ENCODE measurements at places on chromosomes 12 and 14.

DNA sequence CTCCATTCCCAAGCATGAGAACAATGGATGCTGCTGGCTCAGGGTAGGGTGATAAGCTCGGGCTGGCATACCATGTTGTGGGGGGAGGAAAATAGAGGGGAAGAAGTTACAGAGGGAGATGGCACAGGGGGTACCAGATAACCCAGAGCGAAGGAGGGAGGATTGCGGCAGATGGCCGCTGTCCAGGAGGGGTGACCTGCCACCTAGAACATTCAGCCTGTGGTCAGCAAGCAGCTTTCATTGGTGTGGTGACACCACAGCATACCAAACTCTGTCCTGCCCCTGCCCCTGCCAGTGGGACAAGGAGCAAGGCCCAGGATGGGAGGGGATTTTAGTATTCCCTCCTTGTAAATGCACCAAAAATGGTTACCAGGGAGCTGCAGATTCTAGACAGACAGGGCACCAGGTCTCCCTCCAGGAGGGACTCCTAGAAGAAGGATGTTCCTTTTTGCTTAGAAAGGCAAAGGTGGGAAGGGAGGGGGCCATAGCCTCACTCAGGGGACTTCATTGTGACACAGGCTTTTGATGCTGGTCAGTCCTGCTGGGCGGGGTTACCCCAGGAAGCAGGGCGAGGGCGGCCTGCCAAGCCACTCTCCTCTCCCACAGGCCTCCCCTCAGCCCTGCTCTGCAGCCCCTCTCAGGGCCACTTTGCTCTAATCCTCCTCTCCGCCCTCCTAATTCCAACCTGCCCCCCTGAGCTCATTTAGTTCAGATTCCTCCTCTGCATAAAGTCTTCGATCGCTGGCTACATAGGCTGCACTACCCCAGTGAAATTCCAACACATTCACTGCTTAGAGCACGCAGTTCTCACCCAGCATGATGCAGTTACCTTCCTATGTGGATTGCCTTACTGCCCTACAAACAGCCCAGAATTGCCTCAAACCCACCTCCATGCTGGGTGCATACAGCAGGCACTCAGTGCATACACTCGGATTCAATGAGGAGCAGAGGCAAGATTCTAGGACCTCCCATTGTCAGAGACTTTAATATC is 36.0 kb upstream of the PLEKHG6 start:
- DNase-seq = no peak

DNA sequence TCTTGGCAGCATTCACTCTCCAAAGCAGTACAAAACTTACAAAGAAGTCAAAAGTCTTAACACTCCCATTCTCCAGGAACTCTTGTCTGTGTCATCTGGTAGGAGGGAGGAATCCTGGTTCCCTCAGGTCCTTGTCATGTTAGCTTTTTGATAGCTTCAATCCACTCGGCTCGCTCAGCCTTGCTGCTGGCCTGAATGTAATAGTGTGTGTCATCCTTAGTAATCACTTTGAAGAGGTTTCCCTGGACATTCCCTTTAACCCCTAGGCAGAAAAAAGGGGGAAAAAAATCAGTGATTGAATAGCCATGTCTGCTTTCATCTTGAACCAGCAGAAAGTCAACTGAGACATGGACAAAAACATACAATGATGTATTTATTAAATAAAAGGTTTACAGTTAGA is 24.8 kb downstream of the PLEK2 start:
- no peak for DNase-seq

- DNase-seq = no peak
Observed at GRCh38 chr14:75968456-75968855, 13.3 kb downstream of the TGFB3 start.

DNA sequence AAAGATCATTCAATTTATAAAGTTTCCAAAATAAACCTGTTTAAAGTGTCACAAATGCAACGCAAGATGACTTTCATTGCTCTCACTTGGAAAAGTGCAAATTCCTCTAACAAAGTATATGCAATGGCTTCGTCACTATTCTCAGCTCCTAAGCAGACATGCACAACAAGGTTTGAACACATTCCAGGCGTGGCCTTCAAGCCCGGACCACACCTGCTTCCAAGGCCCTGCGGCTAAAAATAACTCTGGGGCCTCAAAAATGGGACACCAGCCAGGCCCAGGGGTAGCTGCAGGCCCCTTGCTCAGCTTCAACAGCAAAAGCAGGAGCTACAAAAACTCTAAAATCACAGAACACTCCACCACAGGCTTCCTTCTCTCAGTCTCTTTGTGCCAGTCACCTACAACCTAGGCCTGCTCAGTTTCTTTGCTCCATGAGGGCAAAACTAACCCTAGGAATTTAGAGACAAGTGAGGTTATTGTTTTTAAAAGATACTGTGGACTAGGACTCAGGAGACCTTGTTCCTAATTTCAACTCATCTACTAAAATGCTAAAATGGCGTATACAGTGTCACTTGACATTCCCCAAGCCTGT is 29.3 kb downstream of the DUSP16 start:
- DNase-seq = no peak

DNA sequence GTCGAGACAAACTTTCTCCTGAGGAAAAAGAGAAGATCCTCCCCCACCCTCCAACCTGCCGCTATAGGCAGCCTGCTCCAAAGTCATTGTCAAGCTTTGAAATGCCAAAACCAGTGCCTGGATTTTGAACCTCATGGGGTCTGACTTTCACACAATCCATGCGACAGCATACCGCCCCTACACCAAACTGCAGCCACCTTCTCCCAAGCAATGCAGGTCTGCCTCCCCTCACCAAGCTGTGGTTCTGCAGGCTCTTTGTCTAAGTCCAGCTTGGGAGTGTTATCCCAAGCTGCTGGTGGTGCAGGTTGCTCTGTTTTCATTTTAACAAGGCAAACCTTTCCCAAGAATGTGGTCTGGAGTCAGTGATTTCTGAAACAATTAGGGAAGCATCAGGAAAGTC is 12.4 kb downstream of the TBX5 start:
- no peak for DNase-seq

- no peak for DNase-seq
Observed at GRCh38 chr12:93785249-93786010, 108.3 kb downstream of the CRADD start.

DNA sequence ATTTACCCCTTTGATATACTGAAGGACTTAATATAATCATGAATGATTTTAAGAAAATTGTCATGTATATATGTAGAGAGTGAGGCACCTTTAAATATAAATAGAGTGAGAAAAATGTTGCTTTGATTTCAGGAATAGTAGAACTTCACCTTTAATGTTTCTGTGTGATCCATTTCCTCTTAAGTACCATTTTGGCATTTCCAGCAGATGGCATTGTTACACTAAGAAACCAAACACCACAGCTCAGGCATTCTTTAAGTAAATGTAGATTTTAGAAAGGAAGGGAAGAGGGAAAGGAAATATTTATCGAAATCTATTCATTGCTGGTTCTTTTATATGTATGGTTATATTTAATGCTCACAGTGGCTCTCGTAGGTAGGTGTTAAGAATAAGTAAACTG is 556.7 kb upstream of the FBXO33 start:
- no peak for DNase-seq

GRCh38 chr12:111359231-111359913 is 9.5 kb downstream of the PHETA1 start:
- no peak for DNase-seq

- DNase-seq = no peak
Observed at GRCh38 chr12:3364226-3364625, 126.8 kb upstream of the PRMT8 start.

DNA sequence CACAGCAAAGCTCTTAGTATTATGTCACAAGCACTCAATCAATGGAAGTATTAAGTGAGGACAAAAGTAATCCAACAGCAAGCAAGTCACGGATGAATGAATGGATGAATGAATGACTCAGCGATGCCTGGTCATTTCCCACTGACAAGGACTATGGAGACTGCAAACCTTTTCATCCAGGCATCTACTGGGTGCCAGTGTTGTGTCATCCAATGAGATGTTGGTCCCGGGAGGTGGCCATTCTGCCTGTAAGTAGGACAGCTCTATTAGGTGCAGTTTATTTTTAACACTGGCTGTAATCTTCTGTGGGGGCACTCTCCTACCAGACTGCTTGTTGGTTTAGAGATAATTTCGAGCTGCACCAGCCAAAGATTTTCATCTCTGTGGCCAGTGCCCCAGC is 39.4 kb downstream of the STAB2 start:
- no peak for DNase-seq

DNA sequence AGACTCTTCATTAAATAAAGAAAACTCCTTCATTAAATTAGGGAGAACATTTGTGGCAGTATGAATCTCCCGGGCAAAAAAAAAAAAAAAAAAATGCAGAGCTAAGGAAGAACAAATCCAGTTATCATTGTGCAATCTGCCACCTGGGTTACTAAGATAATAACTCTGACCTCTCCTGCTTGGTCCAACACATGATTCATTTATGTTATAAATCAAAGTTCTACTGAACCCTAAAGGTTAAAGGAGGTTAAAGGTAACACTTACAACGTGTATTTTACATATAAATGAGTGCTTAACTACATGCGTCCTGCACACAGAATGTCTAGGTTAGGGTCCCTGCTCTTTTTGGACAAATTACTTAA is 4.2 kb downstream of the TGFB3 start:
- no peak for DNase-seq

GRCh38 chr14:102517392-102518062 is 8.0 kb upstream of the ANKRD9 start:
- no peak for DNase-seq

DNA sequence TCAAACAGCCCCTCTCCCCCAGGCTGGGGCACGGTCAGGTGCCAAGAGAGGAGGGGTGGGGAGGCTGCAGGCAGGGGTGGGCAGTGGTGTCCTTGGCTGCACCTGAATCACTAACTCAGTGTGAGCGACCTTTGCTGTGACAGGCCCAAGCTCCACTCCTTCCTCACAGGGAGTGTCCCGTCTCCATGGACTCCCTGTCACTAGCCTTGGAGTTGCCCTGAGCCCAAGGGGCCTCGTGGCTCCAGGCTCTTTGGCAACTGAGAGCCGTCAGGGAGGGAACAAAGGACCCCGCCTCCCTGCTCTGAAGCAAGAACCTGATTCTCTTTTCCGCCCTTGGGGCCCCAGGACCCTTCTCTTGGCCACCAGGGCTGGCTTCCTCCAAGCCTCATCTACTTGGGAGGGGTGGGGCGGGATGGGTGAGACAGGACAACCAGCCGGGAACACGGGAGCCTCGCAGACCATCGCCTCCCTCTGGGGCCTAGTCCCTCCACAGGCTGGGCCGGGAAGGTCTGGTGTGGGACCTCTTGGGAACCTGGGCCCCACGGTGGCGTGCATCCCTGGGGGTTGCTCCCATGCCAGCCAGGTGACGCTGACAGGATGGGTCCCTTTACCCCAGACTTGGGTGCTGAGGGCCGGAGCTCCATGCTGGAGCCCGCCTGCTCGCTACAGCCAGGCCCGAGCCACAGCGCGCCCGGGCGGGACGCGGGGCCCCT is 935 bp upstream of the ADSS1 start:
- DNase-seq = no peak

DNA sequence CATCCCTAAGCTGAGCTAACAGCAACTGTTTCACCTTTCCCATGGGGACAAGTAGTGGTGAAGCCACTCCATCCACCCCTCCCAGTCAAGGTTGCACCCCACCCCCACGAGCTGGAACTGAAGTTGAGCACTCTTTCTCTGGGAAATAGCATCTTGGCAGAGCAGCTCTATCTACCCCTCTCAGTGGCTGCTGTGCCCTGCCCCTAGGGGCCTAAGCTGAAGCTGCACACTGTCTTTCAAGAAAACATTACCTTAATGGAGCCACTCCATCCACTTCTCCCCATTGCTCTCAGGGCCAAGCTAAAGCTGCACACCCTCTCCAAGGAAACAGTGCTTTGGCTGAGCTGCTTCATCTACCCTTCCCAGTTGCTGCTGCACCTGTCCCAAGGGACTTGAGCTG is 170.6 kb upstream of the CCDC196 start:
- no peak for DNase-seq

GRCh38 chr14:21227981-21228380 is 41.3 kb downstream of the HNRNPC start:
- no peak for DNase-seq

- peak; percentile 16 for DNase-seq
Observed at GRCh38 chr14:61568572-61569011, 126.7 kb upstream of the HIF1A start.

DNA sequence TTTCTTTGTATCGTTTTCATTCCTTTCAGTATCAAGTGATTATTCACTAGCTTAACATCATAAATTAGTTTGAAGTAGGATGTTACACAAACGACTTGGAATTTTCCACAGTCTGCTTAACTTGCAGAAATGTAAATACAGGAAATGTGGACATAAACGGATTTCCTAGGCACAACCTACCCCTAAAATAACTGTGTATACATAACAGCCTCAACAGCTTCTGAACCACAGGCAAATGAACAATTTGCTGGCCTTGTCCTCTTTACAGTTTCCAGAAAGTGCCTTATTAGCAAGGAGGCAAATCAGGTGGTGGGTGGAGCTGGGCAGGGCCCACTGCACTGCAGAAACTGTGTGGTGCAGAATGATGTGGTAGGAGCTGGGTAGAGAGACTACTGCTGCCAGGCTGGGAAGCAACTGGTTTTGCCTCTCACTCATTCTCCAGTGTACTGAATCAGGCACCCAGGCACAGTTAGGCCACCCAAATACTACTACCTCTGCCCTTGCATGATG is 14.1 kb downstream of the DRAM1 start:
- no peak for DNase-seq

- no peak for DNase-seq
Observed at GRCh38 chr14:73283608-73284379, 46.5 kb downstream of the PAPLN start.

Measured in stimulated activated CD8-positive, alpha-beta memory T cell treated with anti-CD3 and anti-CD28 coated beads, Interleukin-7, amount 100 ng/mL, for 1 hour (primary cell).